Natural killer cell treated with Interleukin-12 subunit alpha and Interleukin-12 subunit beta and Interleukin-15 and Interleukin-18, amount 100 ng/mL, for 72 hours (primary cell): ENCODE measurements at places on chromosomes 1 and 21. TPM values are rescaled to one million over a fixed set of nuclear protein-coding genes. Genes with fewer than 3 reads are reported as not detected.

Gene ANXA9
- not detected for total RNA-seq

Gene UBASH3A
- 1.7 TPM for total RNA-seq

Gene CSF3R
- 0.78 TPM for total RNA-seq

DNA sequence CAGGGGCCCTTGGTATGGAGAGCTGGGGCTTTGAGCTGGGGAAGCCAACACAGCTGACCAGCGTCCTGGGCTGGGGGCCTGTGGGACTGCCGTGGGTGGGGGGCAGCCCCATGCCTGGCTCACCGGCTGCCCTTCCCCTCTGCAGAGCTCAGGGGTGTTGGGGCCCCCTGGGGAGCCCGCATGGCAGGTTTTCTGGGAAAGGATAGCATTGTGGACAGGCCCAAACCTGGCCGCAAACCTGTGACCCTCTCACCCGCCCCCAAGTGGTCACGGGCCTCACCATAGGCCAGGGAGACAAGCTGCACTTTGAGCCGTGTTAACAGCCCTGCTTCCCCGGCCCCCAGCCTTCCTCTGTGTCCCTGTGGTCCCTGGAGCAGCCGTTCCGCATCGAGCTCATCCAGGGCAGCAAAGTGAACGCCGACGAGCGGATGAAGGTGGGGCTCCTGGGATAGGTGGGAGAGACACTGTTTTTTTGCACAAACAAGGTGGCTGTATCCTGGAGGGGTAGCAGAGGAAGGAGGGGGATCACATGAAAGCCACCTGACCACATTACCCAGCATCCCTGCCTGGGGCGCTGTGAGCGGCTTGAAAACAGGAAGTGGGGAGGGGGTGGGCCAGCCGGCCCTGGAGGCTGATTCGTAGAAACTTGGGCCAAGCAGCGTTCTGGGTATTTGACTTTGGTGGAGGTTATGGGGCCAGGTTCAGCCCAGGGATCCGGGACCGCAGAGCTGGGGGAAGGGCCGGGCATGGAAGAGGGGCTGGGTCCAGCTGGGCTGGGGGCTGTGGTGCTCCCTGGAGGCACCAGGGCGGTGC is 65.9 kb downstream of the PIK3CD start:
- peaks cover 6% of the 10 kb centered on the region for H3K36me3 ChIP-seq
- peaks cover 33% of the 10 kb centered on the region for H3K4me1 ChIP-seq
- peak overlapping the region; percentile 85 for H3K4me3 ChIP-seq
- H3K27ac ChIP-seq, result peak overlapping the region; percentile 88
- DNase-seq, result peak; percentile 88

GRCh38 chr1:90557706-90558105 is 159.4 kb downstream of the BARHL2 start:
- DNase-seq, result no peak
- no peak overlapping the region for H3K27ac ChIP-seq
- H3K4me3 ChIP-seq, result no peak overlapping the region

GRCh38 chr1:202283379-202283844 is 58.3 kb downstream of the UBE2T start:
- H3K36me3 ChIP-seq, result no peaks in the 10 kb centered on the region
- H3K4me1 ChIP-seq, result no peaks in the 10 kb centered on the region
- DNase-seq, result peak; percentile 52
- H3K27me3 ChIP-seq, result no peaks in the 10 kb centered on the region

DNA sequence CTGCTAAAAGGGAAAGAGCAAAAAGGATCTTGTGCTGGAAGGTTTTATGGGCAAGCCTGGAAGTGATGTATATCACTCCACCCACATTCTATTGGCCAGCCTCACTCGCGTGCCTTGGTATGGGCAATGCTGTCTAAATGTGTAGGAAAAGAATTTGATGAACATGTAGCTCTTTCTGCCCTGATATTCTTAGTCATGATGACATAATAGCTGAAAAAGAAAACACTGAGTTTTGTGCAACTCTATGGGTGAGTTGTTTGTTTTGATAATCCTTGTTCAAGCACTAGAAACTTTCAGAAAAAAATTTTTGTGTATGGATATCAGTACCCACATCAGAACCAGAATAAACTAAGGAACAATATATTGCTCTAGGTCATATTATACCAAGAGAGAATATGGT is 231.5 kb upstream of the ST6GALNAC5 start:
- DNase-seq, result no peak
- no peaks in the 10 kb centered on the region for H3K4me1 ChIP-seq
- H3K36me3 ChIP-seq, result no peaks in the 10 kb centered on the region
- no peak overlapping the region for H3K27ac ChIP-seq
- H3K27me3 ChIP-seq, result no peaks in the 10 kb centered on the region
- no peak overlapping the region for H3K4me3 ChIP-seq
